ENCODE measurements at places on chromosomes 7 and 10.

DNA sequence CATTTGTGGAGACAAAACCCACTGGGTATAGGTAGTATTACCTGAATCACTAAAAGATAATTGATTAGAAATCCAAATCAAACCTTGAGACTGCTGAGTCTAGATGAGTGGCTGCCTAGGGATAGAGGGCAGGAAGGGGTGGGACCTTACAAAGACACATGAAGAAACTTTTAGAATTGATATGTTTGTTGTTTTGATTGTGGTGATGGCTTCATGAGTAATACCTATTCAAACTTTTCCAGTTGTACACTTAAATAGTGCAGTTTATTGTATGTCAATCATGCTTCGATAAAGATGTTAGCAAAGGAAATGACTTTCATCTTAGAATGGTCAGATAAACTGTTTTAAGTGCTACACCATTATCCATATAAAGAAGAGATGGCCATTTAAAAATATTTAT lies 188.7 kb upstream of the KAT6B start:
- DNase-seq: no peak

DNA sequence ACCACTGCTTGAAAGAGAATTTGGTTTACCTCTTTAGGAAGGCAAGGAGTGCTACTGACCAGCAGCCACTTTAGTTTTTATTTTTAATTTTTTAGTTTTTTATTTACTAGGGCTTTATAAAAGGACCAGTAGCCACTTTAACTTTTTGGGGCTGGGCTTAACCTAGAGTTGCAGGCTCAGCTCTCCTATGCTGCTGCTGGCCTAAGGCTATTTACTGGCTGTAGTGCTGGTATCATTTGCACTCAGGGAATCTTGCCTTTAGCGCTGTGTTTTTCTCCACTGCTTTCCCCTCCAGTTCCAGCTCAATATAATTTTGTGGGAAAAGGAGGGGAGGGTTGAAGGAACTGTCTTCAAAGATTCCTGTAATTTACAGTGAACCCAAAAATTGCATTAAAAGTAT lies 13.4 kb downstream of the HPS1 start:
- no peak for DNase-seq

DNA sequence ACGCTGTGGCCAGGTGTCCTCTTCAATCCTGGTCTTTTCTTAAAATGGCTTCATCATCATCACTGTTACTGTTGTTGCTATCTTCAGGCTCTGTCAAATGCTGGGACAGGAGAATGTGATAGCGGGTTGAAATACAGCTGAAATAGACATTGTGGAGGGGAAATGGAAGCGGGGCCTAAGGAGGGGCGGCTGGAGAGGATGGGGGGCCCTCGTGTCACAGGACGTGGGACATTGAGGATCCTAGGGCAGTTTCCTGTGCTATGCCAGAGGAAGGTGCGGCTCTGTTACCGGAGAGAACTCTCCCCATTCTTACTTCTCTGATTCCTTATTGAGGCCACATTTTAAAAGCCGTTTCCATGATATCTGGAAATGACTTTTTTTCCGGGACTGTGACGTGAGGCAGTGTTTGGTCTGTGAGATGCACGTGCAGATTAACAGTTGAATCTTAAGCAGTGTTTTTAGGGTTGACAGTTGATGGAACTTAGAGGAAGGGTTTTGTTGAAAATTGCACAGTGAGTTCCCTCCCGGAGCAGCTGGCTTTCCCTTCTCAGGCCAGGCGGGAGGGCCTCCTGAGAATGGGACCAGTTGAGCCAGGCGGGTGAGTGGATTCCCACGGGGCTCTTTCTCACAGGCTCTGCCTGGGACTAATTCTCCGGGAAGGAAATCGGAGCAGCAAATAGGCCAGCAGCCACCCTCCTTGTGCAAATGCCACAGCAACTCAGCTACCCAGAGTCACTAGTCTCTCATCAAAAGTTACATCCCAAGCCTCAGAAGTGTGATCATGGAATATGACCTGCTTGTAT lies 125.2 kb downstream of the TACC2 start:
- no peak for DNase-seq

- DNase-seq: no peak
These were observed 3.6 kb downstream of the BHLHA15 start for GRCh38 chr7:98214811-98215321.

GRCh38 chr10:116815641-116816415 lies 33.5 kb upstream of the ENO4 start:
- DNase-seq: no peak
